ENCODE measurements at places on chromosomes 11 and 22.

GRCh38 chr11:34145847-34146381, 40.5 kb downstream of the NAT10 start:
- no peak for DNase-seq

- DNase-seq = no peak
Measured at GRCh38 chr22:36823186-36823839, 6.5 kb upstream of the PVALB start.

GRCh38 chr11:60512651-60513225, 2.5 kb upstream of the MS4A13 start:
- no peak for DNase-seq

DNA sequence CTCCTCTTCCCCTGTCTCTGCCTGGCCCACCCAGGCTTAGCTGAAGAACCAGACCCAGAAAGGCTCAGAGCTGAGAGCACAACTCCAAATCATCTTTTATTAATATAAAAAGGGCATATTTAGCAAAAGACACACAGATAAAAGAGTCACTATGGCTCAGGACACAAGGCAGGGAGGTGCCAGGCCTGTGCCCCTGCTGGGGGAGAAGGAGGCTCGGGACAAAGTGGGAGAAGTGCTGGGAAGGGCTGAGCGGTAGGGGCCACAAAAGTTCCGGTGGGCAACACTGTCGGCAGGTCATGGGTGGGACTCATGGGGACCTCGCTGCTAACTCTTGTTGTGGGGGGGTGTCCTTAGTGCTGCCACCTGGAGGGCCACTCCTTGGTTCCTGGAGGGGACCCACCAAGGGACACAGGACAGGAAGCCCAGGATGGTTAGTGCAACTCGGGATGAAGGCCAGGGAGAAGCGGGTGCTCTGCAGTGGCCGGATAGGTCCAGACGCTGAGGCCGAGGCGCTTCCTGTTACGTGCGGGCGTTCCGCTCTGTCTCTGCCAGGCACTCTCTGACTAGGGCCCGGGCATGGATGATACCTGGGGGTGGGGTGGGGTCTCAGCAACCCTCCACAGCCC, 1.4 kb upstream of the PITPNM1 start:
- no peak for DNase-seq

DNA sequence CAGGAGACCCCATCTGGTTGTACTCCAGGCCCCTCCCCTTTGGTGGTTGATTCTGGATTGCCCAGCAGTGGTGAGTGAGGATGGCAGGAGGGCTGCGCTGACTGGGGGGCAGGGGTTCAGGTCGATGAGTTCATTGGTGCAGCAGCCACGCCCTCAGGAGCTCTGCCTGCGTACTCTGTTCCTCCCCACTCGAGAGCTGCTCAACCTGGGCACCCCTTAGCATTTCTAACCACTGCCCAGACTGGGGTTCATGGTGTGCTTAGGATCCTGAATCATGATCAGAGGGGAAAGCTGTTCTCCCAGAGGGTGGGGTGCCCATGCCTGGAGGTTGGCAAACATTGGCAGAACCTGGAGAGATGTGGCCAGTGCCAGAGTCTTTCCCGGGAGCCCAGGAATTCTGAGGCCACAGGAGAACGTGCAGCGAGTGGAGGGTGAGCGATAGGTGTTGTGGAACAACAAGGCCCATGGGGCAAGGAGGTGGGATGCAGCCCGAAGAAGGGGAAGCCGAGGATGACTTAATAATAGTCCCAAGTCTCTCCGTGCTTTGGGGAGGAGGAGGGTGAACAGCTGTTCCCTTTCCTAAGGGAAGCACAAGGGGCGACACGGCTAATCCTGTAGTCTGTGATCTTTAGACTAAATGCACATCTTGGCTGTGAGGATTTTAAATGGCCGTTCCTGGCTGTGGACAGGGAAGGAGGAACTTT, 75.5 kb downstream of the SCN3B start:
- DNase-seq = no peak

- no peak for DNase-seq
Measured at GRCh38 chr11:28054821-28055220, 53.1 kb downstream of the KIF18A start.

DNA sequence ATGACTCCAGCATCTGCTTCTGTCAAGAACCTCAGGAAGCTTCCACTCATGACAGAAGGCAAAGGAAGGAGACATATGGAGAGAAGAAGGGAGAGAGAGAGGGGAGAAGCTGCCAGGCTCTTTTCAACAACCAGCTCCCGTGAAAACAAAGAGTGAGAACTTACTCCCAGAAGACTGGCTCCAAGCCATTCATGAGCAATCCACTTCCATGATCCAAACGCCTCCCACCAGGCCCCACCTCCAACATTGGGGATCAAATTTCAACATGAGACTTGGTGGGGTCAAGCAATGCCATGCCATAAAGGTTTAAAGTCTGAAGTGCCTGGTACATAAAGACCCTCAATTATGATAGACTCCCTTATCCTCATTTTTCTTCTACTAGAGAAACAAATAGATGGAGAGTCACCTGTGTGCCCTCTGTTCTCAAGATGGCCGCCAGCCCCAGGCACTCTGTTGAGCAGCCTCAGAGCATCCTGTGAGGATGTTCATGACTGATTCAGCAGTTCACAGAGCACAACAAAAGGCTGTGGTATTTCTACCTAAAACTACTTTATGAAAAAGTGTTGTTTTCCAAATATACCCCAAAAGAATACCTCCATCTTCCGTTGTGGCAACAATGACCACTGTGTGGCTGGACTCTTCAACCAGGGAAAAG, 69.0 kb upstream of the CRTAM start:
- DNase-seq = no peak

DNA sequence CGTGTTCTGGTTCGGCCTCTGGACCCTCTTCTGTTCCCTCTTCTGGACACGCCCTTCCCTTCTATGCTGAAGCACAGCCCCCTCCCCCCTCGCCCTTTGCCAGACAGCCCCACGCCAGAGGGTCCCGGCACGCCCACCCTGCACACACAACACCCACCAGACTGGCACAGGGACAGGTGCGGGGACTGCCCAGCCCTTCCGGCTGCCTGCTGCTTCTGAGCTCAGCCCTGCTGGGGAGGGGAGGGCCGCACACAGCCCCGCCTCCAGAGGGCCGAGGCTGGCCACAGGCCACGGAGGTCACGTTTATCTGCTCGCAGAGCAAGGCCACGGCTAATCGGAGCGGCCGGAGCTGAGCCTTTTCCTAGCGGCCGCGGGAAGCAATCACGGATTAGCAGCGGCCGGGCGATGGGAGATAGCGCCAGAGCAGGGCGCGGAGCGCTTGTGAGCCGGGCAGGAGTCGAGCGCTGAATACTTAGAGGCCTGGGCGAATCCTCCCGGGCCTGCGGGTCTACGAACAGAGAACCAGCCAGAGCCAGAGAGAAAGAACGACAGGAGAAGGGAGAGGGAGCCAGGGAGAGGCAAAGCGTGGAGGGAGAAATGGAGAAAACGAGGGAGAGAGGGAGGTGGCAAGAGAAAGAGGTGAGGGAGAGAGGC, 21.5 kb downstream of the OTUB1 start:
- peak; percentile 30 for DNase-seq

DNA sequence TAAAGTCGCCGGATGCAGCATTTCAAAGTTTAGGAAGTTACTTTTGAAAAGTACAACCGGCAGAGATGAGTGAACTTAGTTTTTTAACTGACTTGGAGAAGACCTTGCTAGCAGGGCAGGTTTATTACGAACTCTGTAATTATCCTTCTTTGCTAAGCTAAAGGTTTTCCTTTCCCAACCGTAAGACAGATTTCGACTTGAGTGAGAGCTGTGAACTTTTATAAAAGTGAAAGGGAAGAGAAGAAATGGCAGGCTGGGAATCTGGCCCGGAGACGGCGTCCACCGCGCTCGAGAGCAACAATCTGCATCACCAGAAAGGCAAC, 659 bp upstream of the TEAD1 start:
- DNase-seq = no peak

DNA sequence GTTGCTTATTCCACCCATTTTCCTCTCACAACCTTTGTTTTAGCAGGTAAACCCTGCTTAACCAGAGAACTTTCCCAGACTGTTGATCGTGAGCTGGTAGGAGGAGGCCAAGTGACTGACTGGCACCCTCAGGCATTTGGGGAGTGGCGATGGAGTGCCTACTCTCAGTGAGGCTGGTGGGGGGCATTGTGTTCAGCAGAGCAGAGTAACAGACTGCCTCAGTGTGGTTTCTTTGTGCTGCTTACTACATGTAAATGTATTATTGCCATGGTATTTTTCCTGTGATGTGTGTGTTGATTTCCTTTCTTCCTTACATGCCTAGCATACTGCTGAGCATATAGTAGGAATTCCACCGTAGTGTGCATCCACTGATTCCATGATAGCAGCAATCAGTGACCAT, 2.6 kb downstream of the MARK2 start:
- DNase-seq = peak; percentile 52

DNA sequence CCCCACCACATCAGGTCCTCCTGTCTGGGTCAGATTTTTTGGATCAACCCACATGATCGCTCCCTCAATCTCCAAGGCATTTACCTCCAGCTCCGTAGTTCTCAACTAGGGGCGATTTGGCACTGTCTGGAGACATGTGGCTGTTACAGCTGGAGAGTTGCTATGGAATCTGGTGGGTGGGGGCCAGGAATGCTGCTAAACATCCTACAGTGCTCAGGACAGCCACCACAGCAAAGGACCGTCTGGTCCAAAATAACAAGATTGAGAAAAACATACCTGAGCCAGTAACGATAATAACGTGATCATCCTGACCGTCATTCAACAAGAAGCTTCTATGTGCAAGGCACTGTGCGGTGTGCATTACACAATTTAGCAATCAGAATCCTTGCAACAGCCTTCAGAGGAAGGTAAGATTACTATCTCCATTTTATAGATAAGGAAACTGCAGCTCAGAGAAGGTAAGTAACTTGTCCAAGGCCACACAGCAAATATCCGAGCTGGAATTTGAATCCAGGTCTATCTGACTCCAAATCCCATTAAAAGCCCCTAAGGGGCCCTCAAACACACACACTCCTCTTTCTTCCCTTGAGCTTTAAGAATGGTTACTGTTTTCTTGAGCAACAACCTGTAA, 14.3 kb upstream of the CRY2 start:
- DNase-seq = no peak

GRCh38 chr11:121311373-121311772, 18.8 kb downstream of the SC5D start:
- no peak for DNase-seq

- DNase-seq = no peak
Measured at GRCh38 chr11:88950975-88951374, 114.8 kb downstream of the GRM5 start.

- no peak for DNase-seq
Measured at GRCh38 chr22:46104170-46104880, 46.0 kb upstream of the PPARA start.

GRCh38 chr22:30244066-30244465, 2.5 kb downstream of the LIF start:
- no peak for DNase-seq
